ENCODE measurements at places on chromosomes 11 and 22. TPM values are rescaled to one million over a fixed set of nuclear protein-coding genes. Genes with fewer than 3 reads are reported as not detected.
A peak's percentile ranks its signal among the peaks of the same experiment; 100 is the strongest.

DNA sequence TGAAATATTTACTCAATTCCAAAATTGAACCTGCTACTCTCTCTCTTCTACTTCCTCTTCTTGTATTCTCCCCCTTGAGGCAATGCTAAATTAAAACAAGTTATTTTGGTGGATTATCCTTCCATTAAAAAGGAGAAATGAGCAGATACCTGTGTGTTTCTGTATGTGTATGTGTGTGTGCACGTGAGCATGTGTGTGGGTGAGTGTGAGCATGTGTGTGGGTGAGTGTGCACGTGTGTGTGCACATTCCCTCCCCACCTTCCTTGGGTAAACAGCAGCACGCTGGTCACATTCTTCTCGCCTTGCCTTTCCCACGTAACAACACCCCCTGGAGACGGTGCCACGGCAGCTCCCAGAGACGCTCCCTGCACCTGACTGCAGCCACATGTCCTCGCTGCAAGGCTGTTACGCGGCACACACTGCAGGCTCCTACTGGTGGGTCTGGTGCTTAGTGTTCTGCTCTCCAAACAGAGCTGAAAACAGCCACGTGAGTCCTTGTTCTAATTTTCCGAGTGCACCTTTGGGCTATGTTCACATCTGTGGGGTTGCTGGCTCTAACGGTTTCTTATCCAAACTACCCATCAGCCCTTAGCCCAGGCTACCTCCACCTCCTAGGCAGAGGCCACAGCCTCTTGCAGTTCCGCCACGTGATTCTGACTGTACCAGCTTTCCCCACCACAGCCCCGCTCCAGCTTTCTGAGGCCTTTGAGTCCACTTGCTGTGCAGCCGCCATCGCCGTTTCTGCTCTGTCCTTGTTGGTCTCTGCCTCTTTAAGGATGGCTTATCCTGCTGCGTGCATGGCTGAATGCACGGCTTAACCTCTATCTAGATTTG, 123.4 kb downstream of the CTTN start:
- no peak overlapping the region for H3K27ac ChIP-seq

- no peak overlapping the region for H3K27ac ChIP-seq
- H3K4me1 ChIP-seq: no peaks in the 10 kb centered on the region
- H3K27me3 ChIP-seq: no peaks in the 10 kb centered on the region
- H3K4me3 ChIP-seq: no peak overlapping the region
Measured at GRCh38 chr22:44159221-44159620, 21.5 kb upstream of the PARVG start.

DNA sequence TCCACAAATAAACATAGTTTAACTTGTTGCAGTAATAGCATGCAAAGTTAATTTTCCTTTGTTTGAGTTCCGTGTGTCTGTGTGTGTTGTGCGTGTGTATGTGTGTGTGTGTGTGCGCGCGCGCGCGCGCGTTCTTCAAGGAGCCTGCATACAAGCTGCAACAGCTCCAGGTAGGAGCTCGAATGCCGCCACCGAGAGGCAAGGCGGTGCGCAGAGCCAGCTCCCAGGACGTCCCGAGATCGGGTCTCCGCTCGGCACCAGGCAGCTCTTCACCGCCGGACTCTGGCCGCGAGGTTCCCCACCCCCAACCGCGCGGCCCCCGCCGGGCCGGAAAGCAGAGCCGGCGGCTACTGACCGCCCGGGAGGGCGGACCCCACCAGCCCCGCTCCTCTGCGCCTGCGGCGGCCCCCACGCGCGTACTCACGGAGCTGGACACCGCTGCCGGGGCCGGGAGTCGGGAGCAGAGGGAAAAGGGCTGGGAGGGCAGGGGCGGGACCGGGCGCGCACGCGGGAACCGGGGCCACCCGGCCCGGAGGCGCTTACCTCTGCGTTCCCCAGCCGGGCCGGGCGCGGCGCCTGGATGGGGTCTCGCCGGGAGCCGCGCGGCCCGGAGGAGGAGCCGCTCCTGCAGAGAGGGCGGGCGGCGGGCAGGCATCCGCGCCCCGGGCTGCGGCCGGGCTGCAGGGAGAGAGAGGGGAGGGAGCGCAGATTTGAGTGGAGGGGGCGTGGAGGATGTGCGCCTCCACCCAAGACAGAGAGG, 40.4 kb upstream of the AKIP1 start:
- H3K27ac ChIP-seq: peak overlapping the region; percentile 87
- no peaks in the 10 kb centered on the region for H3K36me3 ChIP-seq
- peak overlapping the region; percentile 94 for H3K4me3 ChIP-seq
- H3K4me1 ChIP-seq: peaks cover 7% of the 10 kb centered on the region

GRCh38 chr22:45242778-45243191, 2.1 kb upstream of the KIAA0930 start:
- peak; percentile 58 for DNase-seq
- H3K36me3 ChIP-seq: no peaks in the 10 kb centered on the region
- no peak overlapping the region for H3K4me3 ChIP-seq
- H3K27me3 ChIP-seq: no peaks in the 10 kb centered on the region
- H3K4me1 ChIP-seq: no peaks in the 10 kb centered on the region

- no peaks in the 10 kb centered on the region for H3K27me3 ChIP-seq
- H3K36me3 ChIP-seq: no peaks in the 10 kb centered on the region
- no peak for DNase-seq
- H3K4me1 ChIP-seq: peaks cover 24% of the 10 kb centered on the region
Measured at GRCh38 chr22:38214302-38215056, 12.7 kb downstream of the MAFF start.

DNA sequence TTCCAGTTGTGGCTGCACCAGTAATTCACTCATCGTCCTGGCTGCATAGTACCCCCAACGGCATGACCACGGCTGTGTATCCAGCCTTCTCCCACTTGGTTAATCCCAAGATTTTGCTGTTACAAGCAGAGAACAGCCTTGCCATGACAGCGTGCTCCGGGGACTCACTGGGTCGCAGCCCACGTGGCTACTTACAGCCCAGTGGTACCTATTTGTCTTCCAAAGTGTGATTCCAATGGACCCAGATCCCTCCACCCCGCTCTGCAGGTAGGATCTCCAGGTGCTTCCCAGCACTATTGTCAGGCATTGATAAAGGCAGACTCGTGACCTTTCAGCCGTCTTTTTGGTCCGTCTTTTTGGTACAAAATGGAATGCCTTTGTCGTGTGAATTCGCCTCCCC, 119.0 kb upstream of the FGF3 start:
- H3K36me3 ChIP-seq: no peaks in the 10 kb centered on the region
- no peaks in the 10 kb centered on the region for H3K27me3 ChIP-seq
- H3K4me1 ChIP-seq: no peaks in the 10 kb centered on the region
- DNase-seq: no peak

DNA sequence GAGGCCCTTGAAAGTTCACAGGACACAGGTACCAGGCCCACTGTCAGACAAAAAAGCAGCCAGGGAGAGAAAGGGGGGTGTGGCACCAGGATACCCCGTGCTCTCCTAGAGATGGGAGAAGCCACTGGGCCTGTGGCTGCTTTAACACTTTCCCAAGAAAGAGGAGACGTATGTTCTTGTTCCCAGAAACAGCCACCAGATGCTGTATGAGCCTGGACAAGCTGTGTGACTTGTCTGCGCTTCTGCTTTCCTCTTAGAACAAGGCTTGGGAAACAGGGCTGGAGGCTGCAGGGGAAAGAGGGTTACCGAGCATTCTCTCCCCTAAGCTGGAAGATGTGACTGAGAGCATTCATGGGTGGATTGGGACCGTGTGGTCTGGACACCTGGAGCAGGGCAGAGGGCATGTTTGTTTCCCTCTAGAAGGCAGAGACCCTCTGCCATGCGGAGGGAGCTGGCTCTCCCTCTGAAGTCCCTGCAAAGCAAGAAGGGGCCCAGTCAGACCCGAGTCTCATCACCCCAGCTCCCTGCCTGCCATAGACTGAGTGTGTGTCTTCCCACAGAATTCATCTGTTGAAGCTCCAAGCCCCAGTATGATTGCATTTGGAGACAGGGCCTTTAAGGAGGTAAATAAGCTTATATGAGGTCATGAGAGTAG, 74.1 kb downstream of the TRIM29 start:
- peaks cover 6% of the 10 kb centered on the region for H3K27me3 ChIP-seq
- no peak overlapping the region for H3K27ac ChIP-seq
- H3K4me3 ChIP-seq: no peak overlapping the region

DNA sequence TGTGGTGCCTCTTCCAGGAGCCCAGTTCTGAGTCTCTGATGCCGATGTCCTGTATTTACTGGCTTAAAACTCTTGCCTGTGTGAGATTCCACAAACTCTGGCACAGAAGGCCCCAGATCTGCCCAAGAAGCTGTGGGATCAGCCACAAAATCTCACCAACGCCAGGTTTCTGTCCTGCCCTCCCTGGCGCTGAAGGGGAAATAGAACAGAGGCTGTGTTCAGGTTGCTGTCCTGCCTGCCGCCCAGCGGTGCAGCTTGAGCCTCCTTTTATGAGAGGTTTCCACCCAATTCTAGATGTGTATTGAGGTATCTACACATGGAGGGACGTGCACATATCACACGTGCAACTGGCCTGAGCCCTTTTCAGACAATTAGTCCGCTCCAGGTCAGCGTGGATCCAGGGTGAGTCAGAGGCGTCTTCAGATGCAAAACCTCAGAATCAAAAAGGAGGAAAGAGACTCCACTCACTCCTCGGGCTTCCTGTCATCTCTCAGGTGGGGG, 2.2 kb downstream of the TMEM80 start:
- H3K4me1 ChIP-seq: peaks cover 13% of the 10 kb centered on the region
- peak overlapping the region; percentile 89 for H3K4me3 ChIP-seq
- H3K36me3 ChIP-seq: no peaks in the 10 kb centered on the region
- H3K27ac ChIP-seq: peak overlapping the region; percentile 100

GRCh38 chr11:125390946-125391345, 105.1 kb downstream of the FEZ1 start:
- H3K4me3 ChIP-seq: no peak overlapping the region
- no peaks in the 10 kb centered on the region for H3K4me1 ChIP-seq
- no peaks in the 10 kb centered on the region for H3K27me3 ChIP-seq
- no peaks in the 10 kb centered on the region for H3K36me3 ChIP-seq
- H3K27ac ChIP-seq: no peak overlapping the region

- H3K4me1 ChIP-seq: peaks cover 61% of the 10 kb centered on the region
- no peaks in the 10 kb centered on the region for H3K27me3 ChIP-seq
- peak; percentile 75 for DNase-seq
Measured at GRCh38 chr11:61699737-61700160, 19.6 kb downstream of the DAGLA start.

DNA sequence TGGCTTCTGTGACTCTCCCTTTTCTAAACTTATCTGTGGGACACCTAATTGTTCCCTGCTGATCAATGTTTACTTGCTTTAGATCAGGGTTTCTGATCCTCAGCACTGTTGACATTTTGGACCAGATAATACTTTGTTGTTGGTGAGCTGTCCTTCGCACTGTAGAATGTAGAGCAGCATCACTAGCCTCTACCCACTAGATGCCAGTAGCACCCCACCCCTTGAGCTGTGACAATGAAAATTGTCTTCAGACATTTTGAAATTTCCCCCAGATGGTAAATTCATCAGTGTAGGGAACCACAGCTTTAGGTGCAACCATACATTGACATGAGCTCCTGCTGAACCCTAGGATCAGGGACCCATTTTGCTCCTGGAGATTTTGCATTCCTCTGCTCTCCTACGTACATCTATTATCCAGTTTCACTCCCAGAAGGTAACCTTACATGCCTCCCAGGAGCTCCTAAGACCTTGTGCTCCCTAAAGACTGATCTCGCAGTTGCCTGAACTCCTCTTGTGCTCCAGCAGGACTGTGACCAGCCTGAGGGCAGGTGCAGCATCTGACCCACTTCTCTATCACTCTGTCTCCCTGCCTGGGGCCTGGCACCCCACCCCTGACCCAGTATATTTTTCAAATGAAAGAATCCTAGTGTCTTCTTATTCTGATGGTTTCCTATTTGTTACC, 107.8 kb downstream of the FAR1 start:
- no peaks in the 10 kb centered on the region for H3K27me3 ChIP-seq
- H3K27ac ChIP-seq: no peak overlapping the region
- no peak overlapping the region for H3K4me3 ChIP-seq
- H3K4me1 ChIP-seq: no peaks in the 10 kb centered on the region
- no peak for DNase-seq

Gene FBLN1
- total RNA-seq: 115 TPM

Gene ELMOD1
- total RNA-seq: not detected

Gene MUC5AC
- total RNA-seq: not detected

Gene OOSP2
- total RNA-seq: not detected

Gene KRTAP5-9
- total RNA-seq: not detected

Data from breast epithelium (tissue), 4 donors.